ENCODE measurements at places on chromosomes 12 and 14. TPM values are rescaled to one million over a fixed set of nuclear protein-coding genes. Genes with fewer than 3 reads are reported as not detected.
A peak's percentile ranks its signal among the peaks of the same experiment; 100 is the strongest.

DNA sequence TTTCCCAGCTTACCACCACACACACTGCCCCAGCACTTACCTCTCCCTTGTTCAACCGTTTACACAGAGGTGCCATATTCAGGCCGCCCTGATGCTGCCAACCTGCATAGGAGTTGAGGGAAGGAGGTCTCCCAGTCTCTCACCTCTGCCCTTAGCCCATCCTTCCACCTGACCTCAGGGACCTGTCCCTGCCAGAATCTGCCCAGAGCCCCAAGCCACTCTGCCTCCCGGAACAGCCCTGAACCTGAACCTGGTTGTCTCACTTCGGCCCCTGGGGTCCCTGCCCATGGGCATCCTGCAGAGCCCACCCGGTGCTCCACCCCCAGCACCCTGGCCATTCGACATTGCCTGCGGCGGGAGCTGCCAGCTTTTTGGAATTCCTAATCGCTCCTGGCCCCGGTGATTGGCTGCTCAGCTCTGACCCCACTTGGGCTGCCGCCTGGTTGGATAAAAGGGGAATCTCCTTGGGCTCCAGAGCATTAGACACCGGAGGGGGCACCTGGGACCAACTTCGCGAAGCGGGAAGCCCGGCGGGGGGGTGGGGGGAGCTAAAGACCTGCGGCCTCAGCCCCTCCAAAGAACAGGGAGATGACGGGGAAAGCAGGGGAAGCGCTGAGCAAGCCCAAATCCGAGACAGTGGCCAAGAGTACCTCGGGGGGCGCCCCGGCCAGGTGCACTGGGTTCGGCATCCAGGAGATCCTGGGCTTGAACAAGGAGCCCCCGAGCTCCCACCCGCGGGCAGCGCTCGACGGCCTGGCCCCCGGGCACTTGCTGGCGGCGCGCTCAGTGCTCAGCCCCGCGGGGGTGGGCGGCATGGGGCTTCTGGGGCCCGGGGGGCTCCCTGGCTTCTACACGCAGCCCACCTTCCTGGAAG lies at the start of gene VSX2:
Gene VSX2, plus strand, starts transcription at position 476 of the 874 bp plus-strand sequence. Its CDS starts 113 bp downstream, at position 589.
- DNase-seq: no peak

DNA sequence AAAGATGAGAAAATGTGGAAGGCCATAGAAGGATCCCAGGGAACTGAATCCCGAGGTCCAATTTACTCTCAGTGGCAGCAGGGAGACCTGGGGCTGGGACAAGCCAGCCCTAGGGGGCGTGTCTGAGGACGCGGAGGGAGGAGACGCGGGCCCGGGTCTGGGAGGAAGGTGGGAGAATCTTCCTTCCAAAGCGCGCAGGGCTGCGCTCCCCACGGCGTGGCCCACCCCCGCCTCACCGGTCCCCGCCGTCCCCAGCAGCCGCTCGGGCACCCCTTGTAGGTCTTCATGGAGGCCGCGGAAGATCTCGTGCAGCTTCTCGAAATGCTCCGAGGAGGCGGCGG lies 323 bp downstream of the VTI1B start:
- DNase-seq: peak; percentile 75

DNA sequence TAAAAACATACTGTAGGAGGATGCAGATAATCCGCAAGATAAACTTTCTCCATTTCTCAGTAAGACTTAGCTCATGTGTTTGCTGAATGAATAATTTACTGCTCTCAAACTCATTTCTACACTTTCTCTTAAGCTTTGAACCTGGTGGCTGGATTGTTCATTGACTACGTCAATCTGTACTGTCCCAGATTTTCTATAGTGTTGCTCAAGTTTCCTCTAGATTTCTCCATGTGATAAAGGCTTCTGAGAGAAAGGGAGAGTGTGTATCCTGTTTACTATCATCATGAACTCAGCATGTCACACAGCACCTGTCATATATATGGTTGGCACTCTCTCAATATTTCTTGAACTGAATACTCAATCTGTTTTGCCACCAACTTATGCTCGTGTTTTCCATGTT lies 518.0 kb upstream of the TBX3 start:
- no peak for DNase-seq

DNA sequence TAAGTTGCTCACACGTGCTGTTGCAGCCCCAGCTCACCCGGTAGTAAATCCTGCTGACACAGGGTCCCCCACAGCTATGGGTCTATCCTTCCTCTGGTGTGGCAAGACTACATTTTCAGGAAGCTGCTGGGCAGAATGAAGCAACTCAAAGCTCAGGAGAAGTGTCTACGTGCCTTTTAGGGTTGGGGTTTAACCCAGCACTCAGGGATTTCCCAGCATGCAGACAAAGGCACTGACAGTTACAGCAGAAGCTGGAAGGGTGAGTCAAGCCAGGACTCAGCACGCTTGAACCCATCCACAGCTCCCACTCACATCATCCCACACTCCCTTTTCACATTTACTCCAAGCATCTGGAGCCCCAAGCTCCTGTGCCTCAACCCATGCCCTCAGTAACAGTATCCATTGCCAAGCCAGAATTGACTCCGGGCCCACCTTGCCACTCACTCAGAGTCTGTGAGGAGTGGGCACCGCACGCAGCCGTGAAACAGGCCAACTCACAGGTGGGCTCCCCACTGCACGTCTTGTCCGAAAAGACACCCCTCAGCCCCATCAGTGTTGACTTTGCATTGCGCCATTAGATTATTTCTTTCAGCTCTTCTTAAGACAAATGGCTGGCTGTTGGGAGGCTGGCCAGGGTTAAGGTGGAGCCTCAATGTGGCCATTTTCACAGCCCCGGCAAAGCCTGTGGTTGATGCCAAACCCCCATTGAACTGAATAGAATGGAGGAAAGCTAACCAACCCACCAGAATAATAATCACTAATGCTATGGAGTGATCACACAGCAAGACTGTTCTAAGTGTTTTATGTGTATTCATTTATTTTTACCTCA lies 59.6 kb downstream of the ZFP36L1 start:
- DNase-seq: no peak

CELA1 gene
- not detected for total RNA-seq

- DNase-seq: no peak
Observed at GRCh38 chr12:8123124-8123912, at the start of gene CLEC4A. Gene CLEC4A (plus strand): TSS chr12:8123617. CDS start chr12:8123879, 262 bp downstream.

DNA sequence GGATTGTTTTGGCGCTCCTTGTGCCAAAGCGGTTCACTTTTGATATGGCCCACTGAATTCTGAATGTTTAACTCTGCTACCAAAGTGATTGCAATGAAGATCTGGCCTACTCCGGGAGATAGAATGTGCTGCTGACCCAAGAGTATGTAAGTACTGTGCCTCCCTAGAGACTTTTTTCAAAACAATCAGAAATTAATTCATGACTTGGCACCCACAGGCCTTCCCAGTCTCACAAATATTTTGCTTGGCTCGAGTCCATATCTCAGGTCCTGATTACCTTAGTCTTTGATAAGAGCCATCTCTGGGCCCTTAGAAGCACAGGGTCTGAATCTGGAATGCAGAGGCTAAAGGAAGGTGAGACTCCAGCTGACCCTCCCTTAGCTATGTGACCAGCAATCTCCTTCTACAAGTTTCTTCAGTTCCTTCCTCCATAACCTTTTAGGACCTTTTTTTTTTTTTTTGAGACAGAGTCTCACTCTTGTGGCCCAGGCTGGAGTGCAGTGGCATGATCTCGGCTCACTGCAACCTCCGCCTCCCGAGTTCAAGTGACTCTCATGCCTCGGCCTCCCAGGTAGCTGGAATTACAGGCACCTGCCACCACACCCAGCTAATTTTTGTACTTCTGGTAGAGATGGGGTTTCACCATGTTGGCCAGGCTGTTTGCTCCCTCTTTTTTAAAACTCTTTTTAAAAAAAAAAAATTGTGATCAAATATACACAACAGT lies 49.5 kb upstream of the METAP2 start:
- DNase-seq: peak; percentile 26

DNA sequence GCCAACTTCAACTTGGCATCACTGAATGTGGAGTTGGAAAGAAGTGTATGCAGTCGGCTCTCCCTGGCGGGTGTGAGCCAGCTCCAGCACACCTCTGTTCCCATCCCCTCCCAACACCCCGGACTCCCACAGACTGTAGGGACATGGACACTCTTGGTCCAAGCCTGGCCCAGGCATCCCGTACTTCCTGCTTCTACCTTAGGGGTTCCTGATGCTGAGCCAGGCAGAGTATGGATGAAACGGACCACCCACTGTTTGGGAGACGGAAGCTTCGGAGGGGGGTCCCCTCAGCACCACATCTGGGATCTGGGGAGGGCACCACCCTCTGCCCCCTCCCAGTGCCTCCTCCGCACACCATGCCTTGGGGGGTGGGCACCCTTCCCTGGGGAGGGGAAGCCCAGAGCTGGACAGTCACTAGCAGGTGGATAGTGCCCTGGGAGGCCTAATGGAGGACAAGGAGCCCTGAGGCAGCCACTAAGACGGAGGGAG lies 62.0 kb downstream of the LGMN start:
- DNase-seq: no peak

- DNase-seq: no peak
Observed at GRCh38 chr14:91470216-91470615, 39.9 kb downstream of the PPP4R3A start.

DNA sequence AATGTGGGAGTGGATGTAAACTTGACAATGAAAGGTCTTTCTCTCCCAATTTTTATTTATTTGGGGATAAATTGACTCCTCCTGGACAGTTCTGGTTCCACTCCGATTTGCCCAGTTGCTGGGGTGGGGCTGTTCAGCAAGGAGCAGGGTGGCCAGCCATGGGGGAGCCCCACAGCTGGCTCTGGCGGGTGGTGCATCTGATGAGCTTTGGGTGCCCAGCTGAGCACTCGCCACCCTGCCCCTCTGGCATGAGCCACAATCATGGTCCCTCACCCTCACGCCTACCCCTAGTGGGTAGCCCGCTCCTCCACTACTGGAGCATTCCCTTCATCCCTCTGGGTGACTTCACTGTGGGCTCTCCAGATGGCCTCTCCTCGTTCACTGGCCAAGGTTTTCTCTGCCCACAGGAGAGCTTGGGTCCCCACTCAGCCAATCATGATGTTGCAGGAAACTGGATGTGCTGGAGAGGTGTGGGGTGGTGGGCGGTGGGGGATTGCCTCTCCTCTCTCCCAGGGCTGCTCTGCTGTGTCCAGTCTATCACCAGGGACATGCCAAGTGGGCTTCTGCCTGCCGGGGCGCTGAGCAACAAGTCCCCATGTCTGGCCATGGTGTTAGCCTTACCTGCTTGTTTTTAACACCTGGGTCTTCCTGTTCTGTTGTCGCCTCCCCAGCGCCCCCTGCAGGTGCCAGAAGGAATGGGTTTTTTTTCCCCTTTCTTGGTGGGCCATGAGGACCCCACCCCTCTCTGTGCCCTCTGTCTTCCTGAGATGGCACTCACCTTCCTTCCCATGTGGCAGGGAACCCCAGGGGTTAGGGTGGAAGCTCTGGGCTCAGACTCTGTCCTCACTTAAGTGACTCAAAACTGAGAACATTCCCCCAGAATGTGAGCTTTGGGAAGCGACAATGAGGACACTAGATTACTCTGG lies 3.4 kb downstream of the CYP46A1 start:
- no peak for DNase-seq

SPIC gene
- total RNA-seq: not detected

ABCC9 gene
- total RNA-seq: not detected

DNA sequence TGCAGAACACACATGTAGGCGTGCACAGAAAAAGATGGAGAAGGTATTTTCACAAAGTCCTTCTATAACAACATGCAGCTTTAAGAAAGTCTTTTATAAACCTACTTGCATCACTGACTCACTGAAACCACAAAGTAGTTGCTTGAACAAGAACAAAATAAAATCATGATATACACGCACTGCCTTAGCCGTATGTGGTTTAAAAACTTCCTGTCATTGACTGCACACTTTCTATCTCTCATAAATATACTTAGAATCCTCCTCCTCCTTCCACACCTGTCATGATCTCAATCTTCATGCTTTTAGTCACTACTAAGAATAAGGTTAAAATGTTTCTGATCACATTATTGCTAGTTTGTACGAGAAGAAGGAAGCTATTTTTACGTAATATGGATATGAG lies 31.8 kb upstream of the RAD51AP1 start:
- DNase-seq: peak; percentile 80

GRCh38 chr12:48247181-48247966 lies 44.3 kb upstream of the OR10AD1 start:
- DNase-seq: no peak

DNA sequence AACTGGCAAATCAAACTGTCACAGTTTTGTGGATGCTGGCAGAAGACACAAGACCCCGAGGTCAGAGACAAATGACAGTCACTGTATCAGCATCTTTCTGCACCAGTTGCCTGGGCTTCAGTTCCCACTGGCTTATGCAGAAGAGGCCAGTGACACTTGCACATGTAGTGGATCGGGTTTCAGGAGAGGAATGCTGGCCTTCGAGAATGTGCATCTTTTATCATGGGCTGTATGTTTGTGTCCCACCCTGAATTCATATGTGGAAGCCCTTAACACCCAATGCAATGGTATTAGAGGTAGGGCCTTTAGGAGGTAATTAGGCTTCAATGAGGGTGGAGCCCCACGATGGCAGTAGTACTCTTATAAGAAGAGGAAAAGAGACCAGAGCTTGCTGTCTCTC lies 150.9 kb downstream of the SLC15A4 start:
- DNase-seq: no peak

GRCh38 chr12:130555221-130555620 lies 160.9 kb downstream of the RIMBP2 start:
- no peak for DNase-seq

- no peak for DNase-seq
Observed at GRCh38 chr12:68910128-68910527, 22.8 kb downstream of the CPM start.

DNA sequence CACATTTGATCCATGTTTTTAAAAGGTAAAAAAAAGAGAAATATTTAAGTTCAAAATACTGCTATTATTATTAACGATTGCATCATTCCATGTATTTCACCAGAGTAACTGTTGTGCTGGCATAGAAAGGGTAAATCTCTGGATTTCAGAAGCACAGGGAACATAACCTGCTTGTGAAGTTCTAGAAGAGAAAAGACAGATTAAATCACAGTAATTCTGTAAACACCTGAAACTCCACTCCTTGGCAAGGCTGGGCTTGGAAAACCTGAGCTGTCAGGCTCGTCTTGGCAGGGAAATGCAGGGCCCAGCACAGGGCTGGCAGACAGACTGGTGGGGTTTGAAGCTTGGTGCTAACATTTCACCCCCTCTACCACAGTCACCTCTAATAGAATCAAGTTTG lies 35.1 kb downstream of the SVOP start:
- no peak for DNase-seq

NAA30 gene
- total RNA-seq: 19.1 TPM

BCL2L2 gene
- total RNA-seq: 9.5 TPM

GRCh38 chr12:120579179-120579578 lies 2.0 kb downstream of the POP5 start:
- no peak for DNase-seq

- peak; percentile 88 for DNase-seq
Observed at GRCh38 chr12:76024942-76025600, 6.5 kb downstream of the PHLDA1 start.

GRCh38 chr12:89264837-89265236 lies 87.5 kb downstream of the DUSP6 start:
- no peak for DNase-seq

GRCh38 chr12:52224151-52224550 lies 8.9 kb upstream of the KRT7 start:
- peak; percentile 46 for DNase-seq

Data from M059J (cell line).